ENCODE measurements at places on chromosomes 13 and 19.

- no peaks in the 10 kb centered on the region for H3K36me3 ChIP-seq
- H3K4me1 ChIP-seq, result peaks cover 4% of the 10 kb centered on the region
- H3K4me3 ChIP-seq, result no peak overlapping the region
- DNase-seq, result no peak
Measured at GRCh38 chr19:34507414-34508067, 26.0 kb downstream of the WTIP start.

DNA sequence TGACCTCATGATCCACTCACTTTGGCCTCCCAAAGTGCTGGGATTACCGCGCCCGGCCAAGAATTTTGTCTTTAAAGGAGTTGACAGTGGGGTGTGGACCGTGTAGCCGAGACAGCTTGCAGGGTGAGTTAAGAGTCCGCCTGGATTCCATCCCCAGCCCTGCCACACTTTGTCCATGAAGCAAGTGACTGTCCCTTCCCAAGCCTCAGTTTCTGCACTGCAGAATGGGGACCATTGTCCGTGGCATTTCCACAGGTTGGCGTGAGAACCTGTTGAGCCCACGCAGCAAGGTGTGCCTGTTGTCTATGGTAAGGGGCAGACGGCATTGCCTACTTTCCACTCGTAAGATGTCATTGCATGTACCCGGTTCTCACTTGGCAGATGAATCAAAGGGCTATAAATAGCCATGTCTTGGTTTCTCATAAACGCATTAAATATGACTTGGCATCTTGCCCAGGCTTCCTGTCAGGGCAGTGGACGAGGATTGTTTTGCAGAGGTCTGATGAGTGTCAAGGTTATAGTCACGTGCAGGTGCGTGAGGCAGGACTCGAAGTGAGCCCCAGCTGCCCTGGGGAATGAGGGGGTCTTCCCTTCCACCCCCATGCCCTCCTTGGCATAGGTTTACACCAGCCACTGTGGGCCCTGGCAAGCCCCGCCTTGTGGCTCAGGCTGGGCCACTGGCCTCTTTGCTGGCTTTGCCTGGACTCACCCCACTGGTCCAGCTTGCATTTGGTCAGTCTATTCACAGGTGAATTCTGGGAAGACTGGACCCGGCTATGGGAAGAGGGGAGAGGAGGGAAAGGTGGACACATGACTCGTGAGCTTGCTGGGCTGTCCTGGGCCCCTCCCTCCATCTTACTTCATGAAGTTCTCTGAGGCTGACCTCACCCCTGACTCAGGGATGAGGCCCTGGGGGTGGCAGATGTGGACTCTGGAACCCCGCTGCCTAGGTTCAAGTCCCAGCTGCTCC, 14.6 kb downstream of the FAM187B start:
- no peaks in the 10 kb centered on the region for H3K27me3 ChIP-seq
- DNase-seq, result no peak
- H3K27ac ChIP-seq, result no peak overlapping the region

DNA sequence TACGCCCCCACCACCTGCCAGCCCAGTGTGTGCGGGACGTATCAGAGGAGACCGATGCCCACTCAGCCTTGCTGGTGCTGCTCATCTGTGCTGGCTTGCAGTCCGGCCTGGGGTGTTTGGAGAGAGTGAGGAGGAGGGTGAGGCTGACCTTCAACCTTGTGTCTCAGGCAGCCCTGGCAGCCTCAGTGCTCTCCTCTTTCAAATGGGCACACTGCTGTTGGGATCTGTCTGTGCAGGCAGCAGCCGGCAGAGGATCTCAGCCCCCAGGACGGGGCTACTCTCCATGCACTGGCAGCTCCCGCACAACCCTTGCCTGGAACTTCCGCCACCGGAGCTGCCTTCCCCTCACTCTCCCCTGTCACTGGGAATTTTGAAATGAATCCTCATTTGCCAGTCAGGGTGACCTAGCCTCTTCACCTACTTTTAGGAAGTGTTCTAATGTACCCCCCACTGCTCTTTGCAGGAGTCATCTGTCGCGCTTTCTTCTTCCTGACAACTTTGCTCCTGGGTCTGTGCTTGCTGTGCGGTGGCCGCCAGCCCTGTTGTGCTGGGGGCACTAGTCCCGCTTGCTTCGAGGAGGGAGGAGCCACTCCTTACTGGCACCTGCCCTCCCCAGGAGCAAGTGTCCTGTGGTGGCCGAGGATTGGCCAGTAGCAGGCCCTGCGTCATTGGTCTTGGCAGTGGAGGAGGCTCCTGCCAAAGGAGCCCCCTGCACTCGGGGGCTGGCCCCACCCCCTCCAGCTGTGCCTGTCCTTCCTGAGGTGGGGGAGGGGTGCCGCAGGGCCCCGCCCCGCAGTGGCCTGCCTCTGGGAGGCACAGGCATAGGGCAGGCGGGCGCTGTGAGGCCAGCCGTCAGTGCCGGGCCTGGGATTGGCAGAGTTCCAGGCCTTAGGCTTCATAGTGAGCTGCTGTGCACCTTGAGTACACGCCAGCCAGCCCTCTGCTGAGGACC, 53.4 kb downstream of the TSSK6 start:
- peak overlapping the region; percentile 46 for H3K27ac ChIP-seq
- peak; percentile 59 for DNase-seq
- H3K36me3 ChIP-seq, result peaks cover 25% of the 10 kb centered on the region
- peaks cover 69% of the 10 kb centered on the region for H3K4me1 ChIP-seq
- H3K4me3 ChIP-seq, result no peak overlapping the region
- H3K27me3 ChIP-seq, result no peaks in the 10 kb centered on the region

DNA sequence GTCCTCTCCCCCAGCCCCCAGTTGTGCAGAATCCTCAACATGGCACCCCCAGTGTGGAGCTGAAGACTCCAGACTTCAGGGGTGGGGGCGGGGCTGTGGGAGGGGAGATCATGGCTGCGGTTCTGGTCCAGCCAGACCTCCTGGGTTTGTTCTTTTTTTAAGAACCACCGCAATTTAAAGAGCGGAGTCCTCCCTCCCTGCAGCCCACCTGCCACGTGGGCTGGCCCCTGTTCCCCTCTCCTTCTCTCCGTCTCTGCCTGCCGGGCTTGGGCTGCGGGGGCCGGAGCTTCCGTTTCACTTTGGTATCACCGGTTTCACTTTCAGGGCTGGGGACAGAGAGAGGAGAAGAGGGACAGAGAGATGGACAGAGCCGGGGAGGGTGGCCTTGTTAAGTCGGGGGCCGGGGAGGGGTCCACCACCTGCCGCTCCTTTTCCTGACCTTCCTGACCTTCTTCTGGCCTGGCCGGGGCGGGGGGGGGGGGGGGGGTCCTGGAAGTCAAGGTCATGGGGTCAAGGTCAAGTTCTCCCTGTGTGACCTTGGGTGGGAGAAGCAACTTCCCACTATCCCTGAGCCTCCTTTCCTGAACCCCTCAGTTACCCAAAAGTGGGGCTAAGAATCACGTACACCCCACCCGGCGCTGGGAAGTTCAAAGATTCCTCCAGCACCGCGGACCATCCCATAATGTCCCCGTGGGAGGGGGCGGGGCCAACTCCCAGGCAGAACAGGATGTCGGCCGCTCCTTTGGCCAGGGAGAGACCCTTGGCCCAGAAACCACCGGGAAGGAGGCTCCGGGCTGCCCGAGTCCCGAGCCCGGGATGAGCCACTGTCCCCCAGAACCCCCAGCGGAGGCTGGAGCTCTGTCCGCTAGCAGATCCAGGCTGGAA, 11.3 kb upstream of the ZBTB7A start:
- DNase-seq, result peak; percentile 35
- no peak overlapping the region for H3K27ac ChIP-seq
- H3K4me3 ChIP-seq, result no peak overlapping the region
- no peaks in the 10 kb centered on the region for H3K36me3 ChIP-seq
- H3K4me1 ChIP-seq, result peaks cover 5% of the 10 kb centered on the region

DNA sequence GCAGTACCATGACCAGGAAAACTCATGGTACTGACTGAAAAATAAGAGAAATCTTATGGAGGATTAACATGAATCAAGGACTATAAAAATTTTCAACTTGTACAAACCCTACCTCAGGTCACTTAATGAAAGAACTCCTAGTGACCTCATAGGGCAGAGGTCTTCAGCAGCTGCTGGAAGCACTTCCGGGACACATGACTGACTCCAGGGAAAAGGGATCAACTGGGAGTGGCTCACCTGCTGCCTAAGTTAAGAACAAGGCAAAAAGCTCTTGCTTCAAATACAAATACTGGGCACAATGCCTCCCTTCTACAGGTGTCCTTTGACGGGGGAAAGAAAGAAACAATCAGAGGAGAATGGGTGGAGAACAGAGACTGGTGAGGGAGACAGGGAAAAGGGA, 18.6 kb downstream of the DOCK9 start:
- H3K27me3 ChIP-seq, result no peaks in the 10 kb centered on the region
- no peak for DNase-seq
- peaks cover 16% of the 10 kb centered on the region for H3K4me1 ChIP-seq
- no peaks in the 10 kb centered on the region for H3K36me3 ChIP-seq
- no peak overlapping the region for H3K27ac ChIP-seq

DNA sequence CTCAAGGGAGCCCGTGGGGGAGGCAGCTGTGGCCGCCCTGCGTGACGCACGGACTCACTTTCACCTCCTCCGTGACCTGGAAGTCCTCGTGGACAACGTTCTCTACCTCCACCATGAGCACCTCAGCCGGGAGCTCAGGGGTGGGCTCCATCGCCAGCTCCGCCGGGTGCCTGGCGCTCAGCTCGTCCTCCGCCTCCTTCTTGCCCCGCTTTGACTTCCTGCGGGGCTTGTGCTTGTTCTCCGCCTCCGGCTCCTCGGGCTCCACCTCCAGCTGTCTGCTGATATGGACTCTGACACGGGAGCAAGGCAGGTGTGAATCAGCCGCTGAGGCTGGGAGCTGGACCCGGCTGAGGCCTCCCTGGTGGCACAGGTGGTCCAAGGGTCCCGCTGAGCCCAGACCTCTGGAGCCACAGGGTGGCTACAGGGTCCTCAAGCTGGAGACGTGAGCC, 8.2 kb downstream of the LONP1 start:
- no peak overlapping the region for H3K27ac ChIP-seq
- no peak overlapping the region for H3K4me3 ChIP-seq
- H3K27me3 ChIP-seq, result no peaks in the 10 kb centered on the region
- no peaks in the 10 kb centered on the region for H3K4me1 ChIP-seq

DNA sequence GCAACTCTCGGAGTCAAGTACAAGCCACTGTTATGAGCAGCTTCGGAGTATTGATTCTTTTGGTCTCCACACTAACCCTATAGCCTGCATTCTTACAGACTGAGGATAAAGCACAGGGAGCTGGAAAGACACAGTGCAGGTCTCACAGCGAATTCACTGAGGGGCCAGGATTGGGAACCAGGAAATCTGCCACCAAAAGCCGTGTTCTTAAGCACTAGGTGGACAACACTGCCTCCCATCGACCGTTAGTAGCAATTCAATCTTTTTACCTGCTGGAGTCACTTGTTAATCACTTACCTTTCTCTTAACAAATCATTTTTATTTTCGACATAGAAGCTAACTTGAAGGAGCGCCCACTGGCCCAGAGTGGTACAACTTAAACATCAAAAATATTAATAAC, 6.3 kb downstream of the PMIS2 start:
- no peak overlapping the region for H3K4me3 ChIP-seq
- H3K27ac ChIP-seq, result no peak overlapping the region
- H3K36me3 ChIP-seq, result no peaks in the 10 kb centered on the region
- no peaks in the 10 kb centered on the region for H3K4me1 ChIP-seq

GRCh38 chr13:66565279-66565678, 664.9 kb downstream of the PCDH9 start:
- H3K27ac ChIP-seq, result no peak overlapping the region
- no peaks in the 10 kb centered on the region for H3K4me1 ChIP-seq
- no peak overlapping the region for H3K4me3 ChIP-seq
- H3K36me3 ChIP-seq, result no peaks in the 10 kb centered on the region
- no peak for DNase-seq

DNA sequence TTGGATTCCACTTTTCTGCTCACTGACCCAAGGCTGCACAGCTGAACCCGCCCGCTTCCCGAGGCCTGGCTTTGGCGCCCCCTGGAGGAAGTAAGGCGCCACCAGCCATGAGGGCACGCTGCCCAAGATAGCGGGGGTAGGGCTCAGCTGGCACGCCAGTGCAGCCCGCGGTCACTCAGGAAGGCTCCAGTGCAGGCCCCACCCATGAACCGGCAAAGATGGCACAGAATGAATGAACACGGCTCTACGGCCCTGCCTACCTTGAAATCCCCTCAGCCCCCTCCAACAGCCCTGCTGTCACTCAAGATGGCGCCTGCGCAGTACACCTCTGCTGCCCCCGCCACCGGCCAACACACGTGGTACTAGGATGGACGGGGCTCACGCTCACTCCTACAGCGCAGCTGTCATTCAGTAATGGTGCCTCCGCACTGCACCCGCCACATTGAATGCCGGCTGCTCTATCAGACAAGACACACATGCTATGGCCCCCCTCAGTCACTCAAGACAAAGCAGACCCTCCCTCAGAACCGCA, 3.0 kb downstream of the PEG3 start:
- H3K27me3 ChIP-seq, result no peaks in the 10 kb centered on the region
- H3K4me1 ChIP-seq, result no peaks in the 10 kb centered on the region
- H3K36me3 ChIP-seq, result no peaks in the 10 kb centered on the region
- peak overlapping the region; percentile 37 for H3K4me3 ChIP-seq
- DNase-seq, result no peak

DNA sequence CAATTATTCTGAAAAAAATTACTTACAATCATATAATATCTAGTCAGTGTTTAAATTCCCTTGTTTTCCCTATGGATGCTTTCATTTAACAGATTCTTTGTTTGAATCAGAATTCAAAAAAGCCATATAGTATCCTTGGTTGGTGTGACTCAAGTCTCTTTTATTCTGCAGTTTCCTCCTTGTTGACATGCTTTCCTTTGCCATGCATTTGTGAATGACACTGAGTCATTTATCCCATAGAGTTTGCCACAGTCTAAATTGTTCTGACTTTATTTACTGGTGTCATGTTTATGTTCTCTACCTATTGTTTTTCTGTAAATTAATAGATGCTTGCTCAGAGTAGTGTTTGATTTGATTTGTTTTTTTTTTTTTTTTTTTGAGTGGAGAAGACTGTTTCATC, 893.8 kb upstream of the SLC10A2 start:
- H3K27ac ChIP-seq, result no peak overlapping the region
- no peak overlapping the region for H3K4me3 ChIP-seq
- no peaks in the 10 kb centered on the region for H3K4me1 ChIP-seq
- no peaks in the 10 kb centered on the region for H3K36me3 ChIP-seq
- no peak for DNase-seq

DNA sequence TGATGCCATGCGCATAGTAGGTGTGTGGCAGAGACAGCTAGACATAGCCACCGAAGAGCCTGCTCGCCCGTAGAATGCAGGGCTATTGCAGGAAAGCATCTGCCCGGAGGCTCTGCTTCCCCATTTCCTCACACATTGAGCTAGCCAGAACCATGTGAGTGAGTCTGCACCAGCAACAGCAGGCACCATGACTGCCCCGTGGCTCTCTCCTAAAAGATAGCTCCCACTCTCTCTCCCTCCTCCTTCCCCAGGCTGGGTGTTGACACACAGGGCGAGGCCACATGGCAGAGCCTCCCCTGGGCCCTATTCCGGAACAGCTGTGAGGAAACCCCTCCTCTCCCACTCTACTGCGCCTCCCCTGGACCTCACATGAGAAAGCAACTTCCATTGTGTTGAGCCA, 52.3 kb upstream of the ATP12A start:
- H3K27me3 ChIP-seq, result no peaks in the 10 kb centered on the region
- H3K4me1 ChIP-seq, result no peaks in the 10 kb centered on the region
- H3K4me3 ChIP-seq, result no peak overlapping the region
- no peaks in the 10 kb centered on the region for H3K36me3 ChIP-seq
- no peak for DNase-seq

GRCh38 chr13:40047322-40047771, 391.9 kb downstream of the COG6 start:
- no peak overlapping the region for H3K27ac ChIP-seq
- peaks cover 54% of the 10 kb centered on the region for H3K27me3 ChIP-seq
- no peak for DNase-seq
- H3K4me3 ChIP-seq, result no peak overlapping the region
- no peaks in the 10 kb centered on the region for H3K4me1 ChIP-seq
- H3K36me3 ChIP-seq, result no peaks in the 10 kb centered on the region

- no peak for DNase-seq
- no peaks in the 10 kb centered on the region for H3K27me3 ChIP-seq
- no peak overlapping the region for H3K27ac ChIP-seq
- peak overlapping the region; percentile 83 for H3K4me3 ChIP-seq
- H3K36me3 ChIP-seq, result peaks cover 31% of the 10 kb centered on the region
Measured at GRCh38 chr19:3606174-3606689, 443 bp downstream of the TBXA2R start.
